ENCODE measurements at places on chromosomes 12 and 14.

- DNase-seq: no peak
Observed at GRCh38 chr14:102772781-102773570, 4.3 kb upstream of the TRAF3 start.

GRCh38 chr12:128783129-128783574 lies 40.6 kb downstream of the SLC15A4 start:
- DNase-seq: peak; percentile 68

GRCh38 chr14:87529081-87529480 lies 463.9 kb downstream of the GALC start:
- no peak for DNase-seq

- DNase-seq: no peak
Observed at GRCh38 chr12:100044266-100044665, 59.5 kb upstream of the ANKS1B start.

GRCh38 chr12:116708826-116709756 lies 28.8 kb downstream of the SPRING1 start:
- DNase-seq: peak; percentile 81

DNA sequence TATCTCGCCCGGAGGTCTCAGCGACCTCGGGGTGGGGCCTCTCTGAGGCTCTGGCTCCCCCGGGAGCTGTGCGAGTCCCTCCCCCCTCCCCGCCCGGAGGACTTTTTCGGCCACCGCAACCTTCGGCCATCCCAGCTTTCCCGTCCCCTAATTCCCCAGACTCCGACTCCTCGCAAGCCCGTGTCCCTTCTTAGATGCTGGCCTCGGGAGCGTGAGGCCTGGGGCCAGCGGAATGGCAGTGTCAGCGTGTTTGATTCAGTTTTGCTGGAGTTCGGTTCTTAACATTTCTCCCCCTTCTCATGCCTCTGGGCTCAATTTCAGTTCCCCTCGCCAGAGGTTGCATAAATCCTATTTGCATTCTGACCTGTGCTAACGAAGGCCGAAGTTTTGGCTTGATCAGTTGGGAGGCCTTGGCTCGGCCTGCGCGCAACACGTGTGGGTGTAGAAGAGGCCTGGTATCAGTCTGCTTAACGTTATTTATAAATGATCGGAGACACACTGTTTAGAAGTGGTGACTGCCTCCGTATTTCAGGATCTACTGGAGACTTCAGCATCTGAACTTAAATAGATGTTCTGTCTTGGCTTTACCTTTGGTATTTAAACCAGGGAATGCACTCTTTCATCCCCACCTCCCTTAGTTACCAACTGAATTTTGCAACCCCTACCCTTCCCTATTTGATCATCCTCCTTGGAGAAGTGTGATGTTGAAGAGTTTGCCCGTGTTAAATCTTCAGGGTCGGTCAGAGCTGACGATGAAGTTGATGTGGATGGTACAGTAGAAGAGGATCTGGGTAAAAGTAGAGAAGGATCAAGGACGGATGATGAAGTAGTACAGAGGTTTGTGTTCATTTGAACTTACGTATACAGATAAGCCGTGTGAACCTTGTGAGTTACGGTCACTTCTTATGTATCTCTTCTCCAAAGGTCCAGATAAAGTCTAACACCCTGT lies 851 bp downstream of the HSP90B1 start:
- peak; percentile 73 for DNase-seq

DNA sequence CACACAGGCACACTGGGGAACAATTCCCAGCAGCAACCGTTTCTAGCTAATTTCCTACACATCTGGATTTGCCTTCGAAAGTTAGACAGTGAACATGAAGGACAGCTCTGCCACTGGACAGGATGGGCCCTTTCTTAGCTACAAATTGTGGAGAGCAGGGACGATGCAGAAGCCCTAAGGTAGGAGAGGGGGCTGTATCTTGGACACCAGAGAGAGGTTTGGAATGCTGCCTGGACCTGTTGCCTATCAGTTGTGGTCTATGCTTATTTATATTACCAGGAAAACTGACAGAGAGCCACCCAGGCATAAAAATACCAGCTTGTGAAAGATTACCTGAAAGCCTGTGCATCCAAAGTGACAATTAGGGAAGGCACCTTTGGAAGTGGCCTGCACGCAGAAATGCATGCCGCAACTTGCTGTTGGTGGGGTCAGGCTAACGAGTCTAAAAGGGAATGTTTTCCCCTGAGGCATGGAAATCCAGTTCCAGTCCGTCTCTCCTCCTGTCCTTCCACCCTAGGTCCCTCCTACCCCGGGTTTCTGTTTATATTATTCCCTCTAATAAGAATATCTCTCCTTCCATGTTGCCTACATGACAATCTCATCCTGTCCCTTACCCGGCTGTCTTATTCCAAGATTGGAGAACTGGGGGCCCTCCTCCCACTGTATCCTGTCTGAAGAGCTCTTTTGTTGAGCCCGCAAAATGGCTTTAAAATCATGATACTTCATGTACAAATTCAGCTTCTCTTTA lies 60.2 kb downstream of the MDM2 start:
- DNase-seq: no peak

GRCh38 chr14:89915114-89915878 lies 39.2 kb downstream of the EFCAB11 start:
- DNase-seq: peak; percentile 88

DNA sequence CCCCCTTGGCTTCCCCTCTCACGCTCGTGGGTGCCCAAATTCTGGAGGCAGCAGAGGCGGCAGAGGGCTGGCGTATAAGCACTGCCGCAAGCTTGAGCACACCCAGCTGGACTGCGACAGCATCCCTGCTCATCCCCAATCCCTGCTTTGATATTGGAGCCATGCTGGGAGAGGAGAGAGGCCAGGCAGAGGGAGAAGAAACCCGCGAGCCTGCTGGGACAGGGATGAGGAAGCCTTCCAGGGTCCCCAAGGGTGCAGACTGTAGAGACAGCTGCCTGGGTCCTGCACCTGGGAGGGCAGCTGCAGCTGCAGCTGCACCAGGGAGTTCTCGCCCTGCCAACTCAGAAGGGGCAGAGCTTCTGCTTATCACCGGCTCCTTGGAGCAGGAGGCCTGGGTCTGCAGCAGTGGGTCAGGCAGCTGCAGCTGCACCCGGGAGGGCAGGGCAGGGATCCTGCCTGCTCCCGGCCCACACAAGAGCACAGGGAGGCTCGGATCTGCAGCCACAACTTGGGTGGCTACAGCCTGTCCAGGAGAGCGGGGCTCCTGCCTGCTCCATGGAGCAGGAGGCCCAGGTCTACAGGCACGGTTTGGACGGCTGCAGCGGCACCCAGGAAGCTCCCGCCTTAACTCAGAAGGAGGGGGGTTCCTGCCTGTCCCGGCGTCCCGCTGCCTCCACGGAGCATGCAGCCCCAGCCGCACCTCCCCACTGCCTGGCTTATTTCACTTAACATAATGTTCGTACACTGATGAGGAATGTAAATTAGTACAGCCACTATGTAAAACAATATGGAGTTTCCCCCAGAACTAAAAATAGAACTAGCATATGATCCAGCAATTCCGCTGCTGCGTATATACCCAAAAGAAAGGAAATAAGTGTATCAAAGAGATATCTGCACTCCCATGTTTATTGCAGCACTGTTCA lies 60.4 kb upstream of the SGPP1 start:
- no peak for DNase-seq

DNA sequence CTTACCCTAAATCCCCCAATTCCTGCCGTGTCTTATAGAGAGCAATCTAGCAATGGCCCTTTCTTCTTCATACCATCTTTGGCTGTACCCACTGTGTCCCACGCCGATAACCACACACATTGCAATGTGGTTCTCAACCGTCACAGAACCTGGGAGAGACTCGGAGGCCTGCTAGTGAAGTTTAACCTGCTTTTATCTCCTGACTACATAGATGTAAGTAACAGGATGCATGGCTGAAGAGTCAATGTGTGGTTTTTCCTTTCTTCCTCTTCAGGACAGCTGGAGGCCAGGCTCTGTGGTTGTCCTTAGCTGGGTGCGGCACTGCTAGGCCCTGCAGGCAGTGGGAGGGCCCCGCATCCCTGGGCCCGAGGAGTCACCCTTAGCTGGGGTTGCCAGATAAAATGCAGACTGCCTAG lies 51.3 kb downstream of the ZNF664 start:
- no peak for DNase-seq

GRCh38 chr14:78754059-78754458 lies 583.9 kb downstream of the NRXN3 start:
- no peak for DNase-seq

DNA sequence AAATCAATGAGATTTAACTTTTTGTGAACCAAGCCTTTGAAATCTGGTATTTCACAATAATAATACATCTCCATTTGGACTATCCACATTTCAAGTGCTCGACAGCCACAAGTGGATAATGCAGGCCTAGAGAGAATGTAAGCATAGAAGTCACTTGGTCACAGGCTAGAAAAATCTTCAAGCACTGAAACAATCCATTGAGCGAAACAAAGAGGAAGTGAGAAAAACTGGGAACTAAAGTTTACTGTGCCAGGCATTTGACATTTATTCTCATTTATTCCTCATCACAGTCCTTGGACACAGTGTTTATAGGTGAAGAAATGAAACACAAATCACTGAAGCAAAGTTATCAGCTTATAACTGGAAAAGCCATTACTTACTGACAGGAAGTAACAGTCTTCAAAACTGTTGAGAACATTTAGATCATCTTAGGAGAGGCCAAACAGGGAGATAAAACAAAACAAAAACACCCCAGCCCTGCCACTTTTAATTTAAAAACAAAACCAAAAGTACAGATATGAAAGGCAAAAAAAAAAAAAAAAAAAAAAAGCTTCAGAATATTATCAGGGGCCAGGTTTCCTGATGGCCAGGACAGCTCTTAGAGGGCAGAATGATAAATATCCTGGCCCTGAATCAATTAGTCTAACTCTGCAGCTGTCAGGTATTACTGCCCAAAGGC lies 29.2 kb downstream of the GNS start:
- DNase-seq: no peak

- no peak for DNase-seq
Observed at GRCh38 chr14:100539766-100540140, 47.5 kb downstream of the BEGAIN start.

Measured in activated CD4-positive, alpha-beta T cell treated with anti-CD3 and anti-CD28 coated beads, Interleukin-2, amount 10 ng/mL, durations not matched to agents 24 days and 14 days (primary cell).